COLO829 (cell line): ENCODE measurements at places on chromosomes 11 and 22.

DNA sequence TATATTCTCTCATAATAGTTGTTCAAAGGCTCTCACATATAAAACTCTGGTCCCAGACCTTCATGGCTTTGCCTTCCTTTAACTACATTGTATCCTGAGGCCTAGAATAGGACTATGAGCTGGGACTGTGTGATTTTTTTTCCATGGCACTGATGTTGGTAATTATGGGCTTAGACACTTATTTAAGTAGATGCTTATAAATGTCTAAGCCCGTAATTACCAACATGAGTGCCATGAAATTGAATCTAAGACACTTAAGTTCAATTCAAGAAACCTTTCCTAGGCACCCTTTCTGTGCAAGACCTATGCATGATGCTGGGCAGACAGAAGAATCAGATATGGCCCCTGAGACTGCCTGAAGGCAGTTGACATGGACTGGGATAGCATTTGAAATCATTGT, 63.0 kb downstream of the P4HA3 start:
- no peak for DNase-seq

DNA sequence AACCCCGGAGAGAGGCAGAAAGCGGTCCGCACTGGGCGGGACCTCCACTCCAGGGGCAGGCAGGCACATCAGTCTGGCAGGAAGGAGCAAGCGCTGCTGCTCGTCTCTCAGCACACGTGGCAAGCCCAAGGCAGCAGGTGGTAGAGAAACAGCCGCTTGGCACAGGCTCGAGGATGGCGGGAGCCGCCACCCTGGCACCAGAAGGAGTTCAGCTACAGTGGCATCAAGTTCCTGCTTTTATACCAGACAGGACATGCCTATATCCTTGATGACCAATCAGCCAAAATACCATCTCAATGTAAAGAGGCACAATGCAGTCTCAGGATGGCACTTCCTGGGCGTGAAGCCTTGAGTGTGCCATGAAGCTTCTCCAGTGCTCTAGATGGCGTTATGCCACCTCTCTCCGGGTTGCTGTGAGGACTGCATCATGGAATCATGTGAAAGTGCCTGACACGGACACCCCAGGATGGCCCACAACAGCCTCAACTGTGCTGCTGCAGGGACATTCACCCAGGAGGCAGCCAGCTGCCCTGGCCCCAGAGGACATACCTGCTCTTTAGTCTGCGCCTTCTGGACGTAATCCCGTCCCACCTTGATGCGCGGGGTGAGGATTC, 64.8 kb downstream of the APOL1 start:
- DNase-seq, result no peak

GRCh38 chr11:128848815-128849455, 18.2 kb downstream of the KCNJ1 start:
- DNase-seq, result peak; percentile 60

- no peak for DNase-seq
Observed at GRCh38 chr11:74283580-74284180, 27.8 kb downstream of the P4HA3 start.

DNA sequence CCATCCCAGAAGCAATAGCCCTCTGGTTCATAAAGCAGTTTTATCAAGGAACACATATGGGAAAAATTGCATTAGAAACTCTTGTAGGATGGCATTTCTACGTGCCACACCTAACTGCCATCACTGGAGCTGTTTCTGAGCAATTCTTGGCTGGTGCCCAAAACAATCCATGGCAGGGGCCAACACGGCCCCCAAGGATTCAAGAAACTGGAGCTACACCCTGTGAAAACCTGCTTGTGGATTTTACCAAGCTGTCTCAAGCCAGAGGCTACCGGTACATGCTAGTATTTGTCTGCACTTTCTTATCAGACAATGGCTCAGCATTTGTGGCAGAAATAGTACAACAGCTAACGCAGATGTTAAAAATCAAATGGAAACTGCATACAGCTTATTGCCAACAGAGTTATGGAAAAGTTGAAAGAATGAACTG, 42.4 kb upstream of the GLYAT start:
- no peak for DNase-seq
